ENCODE measurements at places on chromosomes 5 and 9.
A peak's percentile ranks its signal among the peaks of the same experiment; 100 is the strongest.

DNA sequence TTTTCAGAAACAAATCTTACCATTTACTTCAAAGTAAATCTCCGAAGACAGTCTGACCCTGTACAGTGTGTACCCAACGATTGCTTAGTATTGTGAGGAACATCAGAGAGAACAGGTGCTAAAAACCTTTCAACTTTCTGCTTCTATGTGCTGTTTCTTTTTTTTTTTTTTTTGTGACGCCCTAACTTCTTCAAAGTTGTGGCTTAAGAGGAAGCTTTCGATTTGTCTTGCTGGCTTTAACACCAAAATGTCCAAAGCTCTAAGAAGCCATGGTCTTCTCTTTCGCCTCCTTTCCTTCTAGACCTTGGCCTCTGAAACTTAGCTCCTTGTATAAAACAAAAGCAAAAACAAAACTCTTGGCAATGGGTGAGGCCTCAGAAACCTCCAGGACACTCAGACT is 1.2 kb downstream of the TNFSF8 start:
- no peak for DNase-seq
- no peaks in the 10 kb centered on the region for H3K36me3 ChIP-seq
- no peak overlapping the region for H3K27ac ChIP-seq
- no peaks in the 10 kb centered on the region for H3K4me1 ChIP-seq
- no peaks in the 10 kb centered on the region for H3K27me3 ChIP-seq

DNA sequence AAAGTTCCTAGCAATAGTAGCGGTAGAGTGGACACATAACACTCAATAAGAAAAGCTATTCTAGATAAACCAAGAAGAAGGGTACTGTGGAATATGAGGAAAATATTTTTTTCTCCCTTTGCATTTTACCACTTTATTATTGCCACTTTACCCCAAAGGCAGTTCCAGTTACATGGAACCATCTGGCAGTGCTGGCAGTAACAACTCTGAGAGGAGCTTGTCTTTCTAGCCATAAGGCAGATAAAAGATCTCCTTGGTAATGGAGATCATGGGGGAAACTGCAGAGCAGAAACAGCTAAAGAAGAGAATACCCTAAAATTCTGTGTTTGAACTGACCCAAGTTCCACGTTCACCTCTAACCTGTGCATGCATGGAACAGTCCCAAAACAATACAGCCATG is 38.5 kb downstream of the UBTD2 start:
- DNase-seq = no peak
- no peaks in the 10 kb centered on the region for H3K36me3 ChIP-seq
- no peak overlapping the region for H3K4me3 ChIP-seq
- H3K27ac ChIP-seq = no peak overlapping the region

GRCh38 chr5:746258-746761 is 38.2 kb downstream of the ZDHHC11B start:
- no peak overlapping the region for H3K4me3 ChIP-seq
- no peak overlapping the region for H3K27ac ChIP-seq
- H3K27me3 ChIP-seq = no peaks in the 10 kb centered on the region
- no peaks in the 10 kb centered on the region for H3K4me1 ChIP-seq
- no peak for DNase-seq

GRCh38 chr9:129172816-129173215 is 5.2 kb downstream of the IER5L start:
- H3K27ac ChIP-seq = no peak overlapping the region
- no peak overlapping the region for H3K4me3 ChIP-seq

- H3K27me3 ChIP-seq = no peaks in the 10 kb centered on the region
- no peaks in the 10 kb centered on the region for H3K36me3 ChIP-seq
- no peak overlapping the region for H3K27ac ChIP-seq
- no peaks in the 10 kb centered on the region for H3K4me1 ChIP-seq
Observed at GRCh38 chr9:72858089-72858912, 94.6 kb downstream of the ALDH1A1 start.

- H3K4me1 ChIP-seq = no peaks in the 10 kb centered on the region
- no peak overlapping the region for H3K4me3 ChIP-seq
- no peak for DNase-seq
- H3K27ac ChIP-seq = no peak overlapping the region
Observed at GRCh38 chr5:41695920-41696582, 174.2 kb downstream of the OXCT1 start.

DNA sequence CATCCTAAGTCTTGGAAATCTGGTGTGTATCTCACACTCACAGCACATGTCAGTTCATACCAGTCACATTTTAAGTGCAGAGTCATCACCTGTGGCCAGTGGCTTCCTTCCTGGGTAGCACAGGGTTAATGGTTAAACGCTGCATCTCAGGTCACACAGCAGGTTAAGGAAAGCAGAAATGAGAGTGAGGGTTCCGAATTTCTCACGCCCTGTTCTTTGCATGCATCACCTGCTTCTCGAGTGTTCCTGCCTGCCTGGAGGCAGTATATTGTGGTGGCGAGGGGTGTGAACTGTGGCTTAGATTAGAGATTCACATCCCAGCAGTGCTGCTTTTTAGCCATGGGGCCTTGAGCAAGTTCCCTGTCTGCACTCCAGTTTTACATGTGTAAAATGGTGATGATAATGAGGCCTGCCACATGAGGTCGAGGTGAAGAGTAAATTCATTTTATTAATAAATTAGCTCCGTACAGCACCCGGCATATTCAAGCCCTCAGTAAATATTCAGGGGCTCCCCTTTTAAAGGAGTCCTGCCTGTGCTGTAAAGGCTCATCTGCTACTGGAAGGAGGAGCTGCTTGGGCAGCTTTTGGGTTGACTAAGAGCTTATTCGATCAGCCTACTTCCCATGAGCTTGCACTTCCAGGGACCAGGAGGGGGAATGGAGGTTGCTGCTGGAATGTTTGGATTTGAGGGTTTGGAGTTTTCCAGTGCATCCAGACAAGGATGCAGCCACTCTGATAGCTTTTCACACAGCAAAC is 61.1 kb upstream of the SAP30L start:
- no peak for DNase-seq
- H3K4me3 ChIP-seq = no peak overlapping the region
- no peaks in the 10 kb centered on the region for H3K27me3 ChIP-seq

- H3K36me3 ChIP-seq = no peaks in the 10 kb centered on the region
- DNase-seq = peak; percentile 10
- H3K4me3 ChIP-seq = no peak overlapping the region
- H3K4me1 ChIP-seq = no peaks in the 10 kb centered on the region
Observed at GRCh38 chr5:167699432-167699831, 592.0 kb upstream of the WWC1 start.

GRCh38 chr9:83006378-83006777 is 56.6 kb downstream of the RASEF start:
- H3K27me3 ChIP-seq = no peaks in the 10 kb centered on the region
- H3K36me3 ChIP-seq = no peaks in the 10 kb centered on the region
- no peak for DNase-seq
- H3K4me1 ChIP-seq = no peaks in the 10 kb centered on the region
- no peak overlapping the region for H3K27ac ChIP-seq

All from prostate gland (tissue), 2 donors.